ENCODE measurements at places on chromosomes 4 and X.

DNA sequence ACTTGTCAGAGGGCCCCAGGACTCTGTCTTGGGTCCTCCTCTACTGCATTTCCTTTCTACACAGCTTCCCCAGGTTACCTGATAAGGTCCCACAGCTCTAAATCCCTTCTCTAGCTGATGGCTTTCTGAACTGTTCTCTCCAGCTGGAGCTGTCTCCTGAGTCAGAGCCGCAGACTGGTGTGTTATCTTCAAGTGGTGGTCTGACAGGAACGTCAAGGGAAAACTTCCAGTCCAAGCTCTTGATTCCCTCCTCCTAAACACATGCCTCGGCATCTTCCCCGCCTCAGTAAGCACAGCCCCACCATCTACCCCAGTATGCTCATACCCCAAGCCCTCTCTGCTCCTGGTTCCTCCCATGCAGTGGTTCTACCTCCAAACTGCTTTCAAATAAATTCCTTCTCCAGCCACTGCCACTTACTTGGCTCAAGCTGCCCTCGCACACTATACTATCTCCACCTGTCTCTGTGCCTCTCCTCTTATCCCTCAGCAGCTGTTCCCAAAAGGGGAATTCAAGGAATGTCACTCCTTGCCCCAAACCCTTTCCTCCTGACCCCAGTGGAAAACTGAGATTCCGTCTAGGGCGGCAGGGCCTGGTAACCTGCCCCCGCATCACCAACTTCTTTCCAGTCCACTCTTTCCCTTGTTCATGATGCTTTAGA is 17.2 kb upstream of the CENPU start:
- DNase-seq = no peak

DNA sequence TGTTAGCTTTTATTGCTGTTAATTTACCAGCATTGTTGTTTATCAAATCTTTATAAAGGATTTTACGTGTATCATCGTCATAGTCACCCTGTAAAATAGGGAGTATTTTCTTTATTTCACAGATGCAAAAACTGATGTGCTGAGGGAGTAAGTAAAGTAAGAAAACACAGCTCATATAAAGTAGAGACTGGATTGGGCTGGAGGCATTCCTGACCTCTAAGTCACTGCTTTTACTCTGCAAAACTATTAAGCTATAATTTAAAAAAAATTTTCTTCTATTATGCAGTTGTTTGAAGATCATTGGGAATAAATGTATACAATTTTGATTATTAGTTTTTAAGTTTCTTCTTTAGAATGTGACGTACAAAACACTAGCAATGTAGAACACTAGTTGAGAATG is 45.9 kb downstream of the NUDT6 start:
- no peak for DNase-seq

DNA sequence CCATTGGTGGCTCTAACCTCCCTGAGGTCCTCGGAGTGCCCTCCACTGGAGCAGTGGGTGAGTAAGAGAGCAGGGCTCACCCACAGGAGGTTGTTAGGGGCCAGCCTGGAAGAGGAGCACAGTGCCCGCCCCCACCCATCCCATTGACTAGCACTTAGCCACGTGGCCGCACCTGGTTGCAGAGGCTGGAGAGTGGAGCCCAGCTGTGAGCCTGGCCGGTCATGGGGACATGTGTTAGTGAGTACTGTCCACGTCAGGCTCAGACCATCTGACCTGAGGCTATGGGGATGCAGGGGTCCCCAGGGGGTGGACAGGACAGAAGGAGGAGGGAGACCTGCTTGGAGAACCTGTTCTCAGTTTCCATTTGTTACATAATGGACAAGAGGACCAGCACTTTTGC is 1.4 kb upstream of the MAN2B2 start:
- no peak for DNase-seq

DNA sequence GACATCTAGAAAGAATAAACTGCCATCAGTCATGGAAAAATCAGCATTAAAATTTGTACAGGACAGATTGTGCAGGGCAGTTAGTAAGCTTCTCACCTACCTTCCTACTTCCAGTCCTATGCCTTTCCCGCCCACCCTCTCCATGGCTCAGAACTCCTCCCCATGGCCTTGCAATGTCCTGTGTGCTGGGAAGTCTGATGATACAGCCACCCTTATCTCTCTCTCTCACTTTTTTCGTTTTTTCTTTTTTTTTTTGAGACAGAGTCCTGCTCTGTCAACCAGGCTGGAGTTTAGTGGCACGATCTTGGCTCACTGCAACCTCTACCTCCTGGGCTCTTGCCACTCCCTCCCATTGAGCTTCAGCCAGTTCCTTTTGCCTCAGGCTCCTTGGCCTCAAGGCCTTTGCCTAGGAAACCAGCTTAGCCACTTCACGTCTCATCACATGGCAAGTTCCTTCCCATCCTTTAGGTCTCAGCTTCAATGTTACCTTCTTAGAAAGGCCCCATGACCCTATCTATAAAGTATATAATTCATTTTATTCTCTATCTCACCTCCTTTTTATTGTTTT is 259.7 kb downstream of the NKX6-1 start:
- DNase-seq = no peak

DNA sequence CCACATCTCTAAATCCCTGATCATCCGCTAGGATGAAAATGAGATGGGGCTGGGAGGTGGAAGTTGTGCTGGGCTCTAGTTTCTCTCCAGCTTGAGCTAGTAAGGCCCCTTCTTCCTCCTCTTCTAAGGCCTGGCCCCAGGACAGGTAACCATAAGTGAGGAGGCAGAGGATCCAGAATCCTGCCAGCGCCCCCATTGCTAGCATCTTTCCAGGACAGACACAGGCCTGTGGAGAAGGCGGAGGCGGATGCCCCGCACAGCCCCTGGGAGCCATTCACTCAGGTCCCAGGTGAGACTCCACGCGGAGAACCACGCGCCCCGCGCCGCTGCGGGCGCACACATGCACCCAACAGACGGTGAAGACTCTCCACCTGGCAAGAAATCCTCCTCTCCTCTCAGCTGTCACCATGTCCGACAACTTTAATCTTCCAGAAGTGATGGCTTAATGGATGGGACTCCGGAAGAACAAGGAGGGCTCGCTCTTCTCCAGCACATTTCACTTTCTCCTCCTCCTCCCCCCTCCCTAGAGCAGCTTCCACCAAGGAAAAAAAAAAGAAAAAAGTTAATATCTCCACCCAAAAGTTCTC is 793 bp downstream of the ARSJ start:
- DNase-seq = no peak

- no peak for DNase-seq
Observed at GRCh38 chr4:53788011-53788410, 196.7 kb upstream of the LNX1 start.

DNA sequence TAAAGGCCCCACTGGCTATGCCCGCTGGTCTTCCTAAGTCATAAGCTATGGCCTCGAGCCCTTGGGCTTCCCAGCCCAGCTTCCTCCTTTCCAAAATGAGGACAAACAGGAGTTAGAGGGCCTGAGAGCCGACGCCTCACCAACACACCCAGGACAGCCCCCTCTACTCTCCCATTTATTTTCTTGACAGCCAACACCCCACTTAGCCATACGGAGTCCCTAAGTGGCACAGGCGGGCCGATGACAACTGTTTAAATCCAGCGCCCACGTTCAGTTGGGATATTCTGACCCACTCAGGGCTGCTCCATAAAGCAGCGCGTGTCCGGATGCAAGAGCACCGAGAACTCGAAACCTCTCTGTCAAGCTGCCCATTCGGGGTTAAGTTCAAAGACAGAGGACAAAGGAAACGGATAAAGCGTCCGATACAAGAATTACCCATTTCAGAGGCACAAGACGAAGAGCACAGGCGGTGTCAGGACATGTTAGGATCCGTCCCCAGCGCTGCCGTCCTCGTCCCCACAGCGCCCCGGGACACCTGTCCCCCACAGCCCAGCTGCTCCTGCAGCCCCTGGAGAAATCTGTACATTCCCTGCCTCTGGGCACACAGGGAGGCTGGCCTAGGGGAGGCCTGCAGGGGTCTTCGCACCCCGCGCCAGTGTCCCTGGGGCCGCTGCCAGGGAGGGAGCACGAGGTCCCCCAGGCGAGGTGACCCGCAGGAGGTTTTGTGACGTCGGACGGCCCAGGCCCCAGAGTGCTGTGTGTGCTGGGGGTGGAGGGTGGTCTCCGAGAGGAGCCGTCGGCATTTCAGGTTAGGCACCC is 1.2 kb downstream of the PRKX start:
- no peak for DNase-seq

GRCh38 chr4:153543351-153543750 is 77.2 kb downstream of the TMEM131L start:
- no peak for DNase-seq

- no peak for DNase-seq
Observed at GRCh38 chr4:7652451-7652881, 217.7 kb upstream of the PSAPL1 start.

- no peak for DNase-seq
Observed at GRCh38 chr4:149988087-149988410, 90.2 kb upstream of the DCLK2 start.

- no peak for DNase-seq
Observed at GRCh38 chrX:116607776-116608175, 145.0 kb upstream of the CT83 start.

- no peak for DNase-seq
Observed at GRCh38 chr4:89725268-89725667, 111.7 kb downstream of the SNCA start.

DNA sequence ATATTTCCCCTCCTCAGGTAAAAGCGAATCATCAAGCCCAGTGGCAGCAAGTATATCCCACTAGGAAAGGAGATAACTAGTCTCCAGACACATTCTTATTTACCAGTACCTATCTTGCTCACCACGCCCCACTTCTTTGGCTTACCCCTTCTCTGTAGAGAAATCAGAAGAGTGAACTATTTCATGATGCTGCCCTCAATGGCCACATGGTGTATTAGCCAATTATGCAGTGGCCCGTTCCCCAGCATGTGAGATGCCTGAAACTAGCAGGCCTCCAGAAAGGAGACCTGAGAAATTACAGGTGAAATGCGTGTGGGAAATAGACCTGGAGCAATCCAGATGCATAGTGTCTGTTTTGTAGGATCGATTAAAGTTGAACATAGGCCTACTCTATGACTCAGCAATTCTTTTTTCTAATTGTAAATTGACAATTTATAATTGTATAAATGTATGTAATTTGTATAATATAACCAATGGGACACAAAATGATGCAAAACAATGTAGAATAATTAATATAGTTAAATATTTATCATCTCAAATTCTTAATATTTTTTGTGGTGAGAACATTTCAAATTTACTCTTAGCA is 87.3 kb downstream of the CXCL13 start:
- DNase-seq = no peak

- no peak for DNase-seq
Observed at GRCh38 chr4:185143601-185143969, 519 bp downstream of the SLC25A4 start.

DNA sequence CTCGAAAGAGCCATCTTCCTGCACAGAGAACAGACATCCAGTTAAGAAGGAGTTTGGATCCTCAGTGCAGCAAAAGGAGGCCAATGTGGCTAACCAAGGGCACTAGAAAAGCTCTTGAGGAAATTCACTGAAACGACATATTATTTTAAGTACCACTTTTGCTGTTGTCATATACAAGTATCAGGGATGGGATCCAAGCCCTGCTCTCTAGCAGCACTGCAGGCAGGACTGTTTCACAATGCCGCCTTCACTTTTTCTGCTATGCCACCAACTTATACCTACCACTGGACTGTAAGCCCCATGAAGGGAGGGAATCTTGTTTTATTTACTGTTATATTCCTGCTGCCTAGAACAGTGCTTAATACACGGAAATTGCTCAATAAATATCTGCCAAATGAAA is 299.0 kb downstream of the NR3C2 start:
- DNase-seq = no peak

- DNase-seq = no peak
Observed at GRCh38 chrX:48754238-48754637, 7.3 kb upstream of the GLOD5 start.

- DNase-seq = no peak
Observed at GRCh38 chrX:73944563-73944908, 359.4 kb upstream of the ZCCHC13 start.

DNA sequence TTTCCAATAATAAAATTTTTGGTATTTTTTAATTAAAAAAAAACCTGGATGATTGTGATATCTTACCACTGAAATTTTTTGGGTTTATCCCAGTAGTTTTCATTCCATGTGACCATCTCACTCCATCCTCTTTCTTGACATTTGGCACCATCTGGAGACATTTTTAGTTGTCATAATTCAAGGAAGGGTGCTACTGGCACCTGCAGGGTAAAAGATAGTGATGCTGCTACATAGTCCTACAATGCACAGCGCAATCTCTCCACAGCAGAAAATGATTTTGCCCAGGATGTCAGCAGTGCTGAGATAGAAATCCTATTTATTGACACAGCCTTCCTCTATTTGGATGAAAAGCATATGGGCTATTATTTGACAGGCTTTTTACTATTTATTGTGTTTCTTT is 79.3 kb downstream of the RBPJ start:
- no peak for DNase-seq

- DNase-seq = no peak
Observed at GRCh38 chr4:175789647-175790046, 22.4 kb downstream of the GPM6A start.

GRCh38 chrX:154549766-154550165 is 2.3 kb downstream of the IKBKG start:
- no peak for DNase-seq

DNA sequence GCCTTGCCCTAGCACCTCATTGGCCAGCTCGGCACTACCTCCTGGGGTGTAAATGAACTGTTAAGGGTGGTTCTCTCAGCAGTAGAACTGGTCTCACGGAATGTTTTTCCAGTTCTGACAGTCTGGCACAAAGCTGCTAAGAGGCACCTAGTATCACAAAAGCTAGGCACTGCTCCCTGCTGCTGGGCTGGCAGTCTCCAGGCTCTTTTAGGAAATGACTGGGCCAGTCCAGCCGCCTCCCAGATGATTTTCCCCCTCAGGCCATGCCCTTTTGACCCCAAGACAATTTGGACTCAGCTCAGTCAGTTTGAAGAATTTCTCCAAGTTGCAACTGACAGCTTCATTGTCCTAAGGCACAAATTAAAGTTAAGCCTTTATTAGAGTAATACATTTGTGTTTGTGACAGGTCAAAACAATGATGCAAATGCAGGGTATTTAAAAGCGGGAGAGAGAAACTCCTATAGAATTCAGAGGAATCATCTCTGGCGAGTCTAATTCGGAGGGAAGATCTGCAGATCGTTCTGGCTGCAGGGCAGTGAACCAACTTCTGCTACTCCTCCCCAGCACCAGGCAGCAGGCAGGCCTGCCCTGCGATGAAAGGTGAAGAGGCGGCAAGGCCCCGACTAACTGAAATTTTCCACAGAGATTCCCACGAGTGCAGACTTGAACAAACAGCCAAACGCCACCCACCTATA is 7.9 kb downstream of the FRMD7 start:
- no peak for DNase-seq

- no peak for DNase-seq
Observed at GRCh38 chrX:148609515-148610327, 109.3 kb downstream of the AFF2 start.

- no peak for DNase-seq
Observed at GRCh38 chrX:123685232-123685631, 47.6 kb downstream of the THOC2 start.

GRCh38 chr4:46250997-46251396 is 127.1 kb upstream of the GABRG1 start:
- DNase-seq = no peak

DNA sequence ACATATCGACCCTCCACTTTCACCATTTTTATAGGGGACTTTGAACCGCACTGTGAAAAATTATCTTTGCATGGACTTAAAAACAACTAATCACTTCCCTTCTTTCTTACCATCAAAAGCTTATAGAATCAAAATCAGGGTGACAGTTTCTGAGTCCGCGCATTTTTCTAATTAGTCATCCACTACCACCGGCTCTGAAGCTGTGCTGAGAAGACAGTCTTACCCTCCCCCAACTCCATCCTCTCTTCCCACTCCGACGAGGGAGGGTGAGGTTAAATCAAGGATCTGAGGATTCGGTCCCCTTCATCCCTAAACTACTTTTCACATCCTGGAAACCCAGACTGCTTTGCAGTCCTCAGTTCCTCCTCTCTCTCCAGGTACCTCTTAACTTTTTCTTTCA is 4.2 kb downstream of the DCTD start:
- DNase-seq = no peak
